ENCODE measurements at places on chromosomes 5 and 9.

GRCh38 chr5:5437227-5438172 lies 15.0 kb downstream of the ICE1 start:
- DNase-seq: no peak

DNA sequence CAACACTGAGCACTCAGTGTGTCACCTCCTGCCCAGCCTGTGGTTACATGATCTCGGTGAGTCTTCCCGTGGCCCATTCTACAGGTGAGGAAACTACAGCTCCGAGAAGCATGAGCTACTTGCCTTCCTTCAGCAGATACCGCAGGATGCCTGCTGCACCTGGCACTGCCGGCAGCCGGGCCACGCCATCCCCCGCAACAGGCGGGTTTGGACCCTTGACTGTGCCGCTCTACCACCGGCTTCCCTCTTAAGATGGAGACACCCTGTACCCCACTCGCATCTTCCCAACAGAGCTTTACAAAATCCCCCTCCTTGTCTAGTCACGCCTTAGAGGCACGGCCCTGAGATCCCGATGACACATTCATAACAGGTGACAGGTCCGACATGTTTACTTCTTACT lies 74.9 kb upstream of the OTULINL start:
- no peak for DNase-seq

DNA sequence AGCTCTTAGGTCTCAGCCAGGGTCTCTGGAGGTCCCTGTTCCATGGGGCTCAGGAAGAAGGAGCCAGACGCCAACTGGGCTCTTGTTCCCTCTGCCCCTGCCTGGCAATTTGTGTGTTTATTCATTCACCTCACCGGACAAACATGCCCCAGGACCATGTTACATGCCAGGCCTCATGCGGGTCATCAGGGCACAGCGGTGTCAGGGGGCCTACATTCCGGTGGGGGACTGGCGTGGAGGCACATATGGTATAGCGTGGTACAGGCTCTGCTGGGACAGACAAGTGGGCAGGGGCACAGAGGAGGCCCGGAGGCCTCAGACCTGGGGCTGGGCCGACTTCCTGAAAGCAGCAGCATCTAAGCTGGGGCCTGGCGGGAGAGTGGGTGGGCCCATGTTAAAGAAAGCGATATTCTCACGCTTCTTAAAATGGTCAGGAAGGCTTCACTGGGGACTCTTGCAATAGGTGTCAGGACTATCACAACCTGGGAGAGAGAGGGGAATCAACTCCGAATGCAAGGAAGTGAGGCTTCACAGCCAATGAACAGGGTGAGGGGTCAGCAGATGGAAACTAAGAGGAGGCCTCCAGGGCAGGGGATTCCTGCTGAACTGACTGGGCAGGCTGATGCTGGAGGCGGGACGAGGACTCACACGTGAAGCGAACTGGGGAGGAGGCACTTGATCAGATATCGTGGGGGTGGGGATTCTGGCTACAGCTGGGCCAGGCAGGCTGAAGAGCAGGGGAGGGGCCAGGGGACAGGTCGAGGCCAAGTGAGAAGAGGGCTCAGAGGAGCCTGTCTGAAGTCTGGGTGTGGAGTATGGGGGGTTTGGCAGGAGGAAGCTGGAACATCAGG lies 41.9 kb downstream of the NCS1 start:
- DNase-seq: no peak

GRCh38 chr5:6714226-6715041 lies 1.2 kb downstream of the TENT4A start:
- no peak for DNase-seq

GRCh38 chr9:85640425-85640824 lies 101.3 kb downstream of the AGTPBP1 start:
- DNase-seq: no peak

- no peak for DNase-seq
These were observed 34.7 kb upstream of the SLC9A3 start for GRCh38 chr5:558871-559503.

DNA sequence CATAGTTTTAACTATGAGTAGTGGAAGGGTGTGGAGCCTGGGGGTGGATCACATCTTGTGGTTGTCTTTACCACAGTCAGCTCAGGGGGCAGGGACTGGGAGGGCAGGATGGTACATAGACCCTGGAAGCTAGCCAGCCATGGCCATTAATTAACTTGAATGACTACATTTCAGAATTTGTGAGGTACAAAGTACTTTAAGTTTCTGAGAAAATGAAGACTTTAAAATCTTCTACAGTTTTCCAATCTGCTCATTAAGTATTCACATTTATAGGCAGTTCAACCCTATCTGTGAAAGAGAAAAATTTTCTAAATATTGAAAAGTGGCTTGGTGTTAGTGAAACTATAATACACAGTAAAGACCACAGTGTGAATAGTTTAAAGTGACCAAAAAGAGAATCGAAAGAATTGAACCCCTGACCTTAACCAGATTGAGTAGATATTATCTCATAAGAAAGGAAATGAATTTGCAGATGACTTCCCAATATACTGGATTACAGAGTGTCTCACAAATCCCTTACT lies 234.2 kb upstream of the MEF2C start:
- DNase-seq: no peak

DNA sequence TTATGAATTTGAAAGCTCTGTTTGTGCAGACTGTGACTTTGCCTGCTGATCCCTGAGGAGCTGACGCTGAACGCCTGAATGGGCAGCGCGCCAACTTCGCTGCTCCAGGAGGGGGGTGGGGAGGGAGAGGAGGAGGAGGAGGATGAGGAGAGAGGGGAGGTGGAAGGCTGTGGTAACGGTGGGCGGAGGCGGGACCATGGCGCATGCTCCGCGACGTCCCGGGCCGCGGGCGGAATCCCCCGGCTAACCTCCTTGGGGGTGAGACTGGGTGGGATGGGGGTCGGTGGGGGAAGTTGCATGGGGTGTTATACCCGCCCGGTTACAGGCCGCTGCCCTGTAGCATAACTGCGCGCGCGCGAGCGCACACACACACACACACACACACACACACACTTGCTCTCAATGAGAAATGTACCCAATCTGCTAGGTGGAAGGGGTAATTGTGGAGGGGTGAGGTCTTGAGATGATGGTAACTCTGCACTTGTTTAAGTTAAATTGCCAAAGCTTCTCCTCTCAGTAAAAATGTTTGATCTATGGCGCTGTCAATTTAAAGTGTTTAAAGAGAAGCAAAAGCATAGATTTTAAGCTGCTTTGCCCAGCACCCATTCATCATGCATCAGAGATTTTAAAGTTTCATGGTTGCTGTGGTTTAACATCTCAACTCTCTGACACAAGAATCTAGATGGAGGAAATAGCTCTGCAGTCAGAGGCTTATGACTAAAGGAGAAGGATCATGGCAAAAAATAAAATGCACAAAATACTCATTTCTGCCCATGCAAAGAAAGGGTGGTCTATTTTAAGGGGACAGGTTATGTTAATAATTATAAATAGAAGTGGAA lies 76.6 kb upstream of the TBCA start:
- DNase-seq: no peak

DNA sequence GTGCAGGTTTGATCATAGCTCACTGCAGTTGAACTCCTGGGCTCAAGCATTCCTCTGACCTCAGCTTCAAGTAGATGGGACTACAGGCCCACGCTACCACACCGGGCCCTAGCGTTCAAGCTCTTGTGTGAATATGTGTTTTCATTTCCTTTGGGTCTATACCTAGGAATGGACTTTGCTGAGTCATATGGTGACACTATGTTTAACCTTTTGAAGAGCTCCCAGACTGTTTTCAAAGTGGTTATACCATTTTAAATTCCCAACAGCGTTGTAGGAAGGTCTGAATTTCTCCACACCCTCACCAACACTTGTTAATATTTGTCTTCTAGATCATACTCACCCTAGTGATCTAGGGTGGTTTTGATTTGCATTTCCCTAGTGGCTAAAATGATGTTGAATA lies 33.5 kb downstream of the FAF2 start:
- DNase-seq: peak; percentile 9

GRCh38 chr9:68847765-68848164 lies 142.7 kb downstream of the PIP5K1B start:
- DNase-seq: no peak

DNA sequence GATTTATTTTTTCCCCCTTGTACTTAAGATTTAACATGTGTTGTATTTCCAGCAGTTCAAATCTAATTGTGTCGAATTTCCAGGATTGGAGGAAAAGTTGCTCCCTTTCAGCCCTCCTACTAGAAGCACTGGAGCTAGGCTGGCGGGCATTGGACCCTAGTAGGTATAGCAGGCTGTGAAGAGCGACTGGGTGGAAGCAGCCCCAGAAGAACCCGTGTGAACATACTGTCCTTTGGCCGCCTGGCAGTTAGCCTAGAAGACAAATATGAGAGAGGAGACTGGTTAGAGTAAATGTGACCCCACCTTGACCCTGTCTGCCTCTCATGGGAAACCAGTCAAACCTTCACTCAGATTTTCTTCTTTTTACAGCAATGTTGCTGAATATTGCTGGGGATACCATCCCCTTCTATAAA lies 13.9 kb downstream of the ALDOB start:
- no peak for DNase-seq

GRCh38 chr5:23742701-23743100 lies 235.3 kb downstream of the PRDM9 start:
- DNase-seq: no peak

DNA sequence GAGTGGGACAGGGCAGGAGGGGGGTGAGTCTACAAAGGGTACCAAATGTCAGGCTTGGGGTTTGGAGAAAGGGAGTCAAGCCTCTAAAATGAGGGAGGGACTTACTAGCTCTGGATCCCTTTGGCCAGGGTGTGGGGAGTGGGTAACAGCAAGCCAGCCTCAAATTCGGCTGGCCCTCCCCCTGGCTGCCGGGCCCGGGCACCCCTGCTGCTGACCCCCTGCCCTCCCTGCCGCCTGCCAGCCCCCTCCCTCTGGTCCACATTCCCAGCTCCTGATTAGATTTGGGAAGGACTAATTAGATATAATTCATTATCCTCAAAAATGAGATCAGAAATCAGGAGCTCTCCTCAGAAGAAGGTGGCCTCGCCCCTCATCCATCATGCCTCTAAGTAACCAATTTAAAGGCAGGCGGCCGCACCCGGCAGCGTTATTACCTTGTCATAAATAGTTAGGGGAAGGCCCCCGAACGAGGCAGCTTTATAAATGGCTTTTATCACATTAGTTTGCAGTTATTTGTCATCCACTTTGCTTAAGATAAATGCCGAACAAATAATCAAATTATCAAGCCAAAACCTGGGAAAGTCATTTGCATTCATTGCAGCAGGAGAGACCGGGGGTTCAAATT lies 44.6 kb downstream of the LMX1B start:
- no peak for DNase-seq

DNA sequence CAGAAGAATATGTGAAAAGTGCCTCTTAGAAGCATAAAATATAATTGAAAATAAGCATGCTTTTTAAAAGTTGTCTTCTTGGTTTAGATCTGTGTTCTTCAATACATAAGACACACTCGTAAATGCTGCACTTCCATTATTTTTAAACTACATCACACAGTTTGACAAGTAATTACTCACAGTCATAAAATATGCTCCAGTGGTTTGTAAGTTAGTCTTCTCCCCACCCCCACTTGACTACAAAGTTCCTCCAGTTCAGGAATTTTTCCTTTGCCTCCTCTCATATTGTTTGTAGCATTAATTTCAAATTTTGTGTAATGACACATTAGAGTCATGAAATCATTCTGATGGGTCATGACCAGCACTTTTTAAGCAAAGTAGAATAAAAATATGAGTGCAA lies 60.3 kb upstream of the PTGER4 start:
- DNase-seq: no peak

DNA sequence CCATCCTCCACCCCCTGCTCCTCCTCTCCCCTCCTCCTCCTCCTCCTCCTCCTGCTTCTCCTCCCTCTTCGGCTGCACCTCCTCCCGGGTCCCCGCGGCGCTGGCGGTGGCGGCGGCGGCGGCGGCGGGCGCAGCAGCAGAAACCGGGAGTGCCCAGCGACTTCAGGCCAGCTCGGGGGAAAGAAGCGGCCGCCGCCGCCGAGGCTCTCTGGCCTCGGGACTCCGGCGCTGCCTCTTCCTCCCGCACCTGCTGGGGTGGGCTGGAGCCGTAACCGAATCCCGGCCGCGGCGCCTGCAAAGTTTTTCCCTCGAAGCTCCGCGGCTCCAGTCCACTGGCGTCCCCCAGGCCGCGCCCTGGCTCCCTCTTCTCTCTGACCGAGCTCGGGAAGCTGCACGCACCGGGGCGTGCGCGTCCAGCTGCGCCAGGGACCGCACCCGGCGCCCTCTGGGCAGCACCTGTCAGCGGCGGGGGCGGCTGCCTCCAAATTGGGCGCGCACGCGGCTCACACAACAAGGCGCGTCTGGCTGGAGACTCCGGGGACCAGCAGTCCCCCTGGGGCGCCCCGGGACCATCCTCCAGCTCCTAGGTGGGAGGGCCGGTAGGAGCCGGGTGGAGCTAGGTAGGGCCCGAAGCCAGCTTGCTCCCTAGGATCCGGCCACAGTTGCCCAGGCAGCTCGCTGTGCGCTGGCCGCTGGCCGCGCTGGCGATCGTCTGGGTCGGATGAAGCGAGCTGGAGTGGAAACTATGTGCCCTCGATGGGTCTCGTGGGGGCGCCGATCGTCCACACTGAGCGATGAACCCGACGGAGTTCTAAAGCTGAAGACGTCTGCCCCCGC lies at the start of gene MCTP1:
Gene MCTP1, minus strand, starts transcription at position 523 of the 837 bp plus-strand sequence.
- peak; percentile 8 for DNase-seq

DNA sequence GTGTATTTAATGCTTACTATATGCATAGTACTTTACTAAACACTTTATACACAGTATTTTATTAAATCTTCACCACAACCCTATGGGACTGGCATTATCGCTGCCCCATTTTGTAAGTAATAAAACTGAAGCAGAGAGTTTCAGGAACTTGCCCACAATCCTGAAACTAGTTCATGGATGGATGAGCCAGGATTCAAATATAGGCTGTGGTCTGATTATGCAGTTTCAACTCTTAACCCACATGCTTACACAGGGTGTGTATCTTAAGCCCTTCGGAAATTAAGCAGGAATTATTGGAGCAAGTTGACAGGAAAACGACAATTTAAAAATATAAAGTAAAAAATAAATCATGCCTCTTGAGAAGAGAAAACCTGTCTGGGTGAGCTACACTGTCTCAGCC lies 109.0 kb downstream of the ATP10B start:
- DNase-seq: no peak

- no peak for DNase-seq
These were observed 84.6 kb downstream of the CEMIP2 start for GRCh38 chr9:71683598-71684235.

DNA sequence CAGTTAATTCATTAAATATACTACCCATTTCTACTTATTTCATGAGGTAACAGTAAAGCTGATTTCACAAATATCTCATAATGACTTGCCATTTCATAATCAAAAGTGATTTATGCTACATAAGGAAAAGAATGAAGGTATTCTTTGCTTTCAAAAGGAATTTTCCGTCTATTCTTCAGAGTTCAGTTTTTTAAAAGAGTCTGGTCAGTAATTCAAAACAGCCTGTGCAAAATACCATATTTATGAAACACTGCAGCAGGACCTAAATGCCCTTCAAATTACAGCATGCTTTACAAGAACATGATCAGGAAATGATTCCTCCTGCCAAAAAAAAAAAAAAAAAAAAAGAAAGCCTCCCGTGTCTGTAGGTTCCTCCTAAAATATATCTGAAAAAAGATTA lies 154.7 kb downstream of the KIAA0825 start:
- DNase-seq: no peak

All from NCI-H460 (cell line).